ENCODE measurements at places on chromosomes 16 and 17.
A peak's percentile ranks its signal among the peaks of the same experiment; 100 is the strongest.

GRCh38 chr16:86665319-86665675 lies 86.9 kb downstream of the FOXL1 start:
- DNase-seq, result peak; percentile 44

- DNase-seq, result no peak
These were observed 76.6 kb downstream of the ZZEF1 start for GRCh38 chr17:4066210-4066609.

DNA sequence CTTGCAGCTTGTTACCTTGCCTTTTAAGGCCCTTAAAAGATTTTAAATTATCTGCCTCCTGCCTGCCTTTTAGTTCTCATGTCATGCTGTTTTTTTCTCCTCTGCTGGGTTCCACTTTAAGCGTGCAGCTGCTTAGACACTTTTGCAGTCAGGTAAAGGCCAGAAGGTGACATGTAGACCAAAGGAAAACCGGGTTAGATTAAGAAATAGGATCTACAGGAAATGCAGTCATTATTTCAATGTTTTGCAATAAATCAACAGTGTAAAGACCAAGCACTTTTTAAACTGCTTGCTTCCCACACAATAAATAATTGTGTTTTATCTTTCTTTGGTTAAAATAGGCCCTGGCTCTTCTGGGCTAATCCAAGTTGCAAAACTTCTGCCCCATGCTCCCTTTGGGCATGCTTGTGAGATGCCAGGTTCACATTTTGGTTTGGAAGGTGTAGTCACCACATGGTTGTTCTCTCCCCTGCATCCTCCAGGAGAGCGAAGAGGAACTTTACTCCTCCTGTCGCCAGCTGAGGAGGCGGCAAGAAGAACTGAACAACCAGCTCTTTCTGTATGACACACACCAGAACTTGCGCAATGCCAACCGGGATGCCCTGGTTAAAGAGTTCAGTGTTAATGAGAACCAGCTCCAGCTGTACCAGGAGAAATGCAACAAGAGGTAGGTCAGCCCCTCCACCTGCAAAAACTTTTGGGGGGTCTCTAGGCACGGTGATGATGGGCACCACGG lies 54.9 kb downstream of the SDR42E1 start:
- DNase-seq, result peak; percentile 55

DNA sequence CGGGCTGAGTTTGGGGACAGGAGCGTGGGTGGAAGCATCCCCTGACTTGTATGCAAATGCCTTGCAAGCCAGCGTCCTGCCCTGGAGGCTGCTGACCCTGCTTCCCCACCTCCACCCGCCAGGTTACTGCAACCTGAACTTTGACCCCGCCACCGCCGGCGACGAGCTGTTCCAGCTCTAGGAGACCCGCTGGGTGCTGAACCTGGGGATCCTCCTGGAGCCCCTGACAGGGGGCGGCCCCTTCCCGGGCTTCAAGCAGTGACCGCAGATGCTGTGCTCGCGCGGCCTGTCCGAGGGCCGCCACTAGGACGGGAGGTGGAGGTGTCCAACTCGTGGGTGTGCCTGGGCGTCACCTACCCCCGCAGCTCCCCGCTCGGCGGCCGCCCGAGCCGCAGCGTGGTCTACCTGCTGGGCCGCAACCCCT lies 10.7 kb upstream of the SLC16A5 start:
- no peak for DNase-seq

DNA sequence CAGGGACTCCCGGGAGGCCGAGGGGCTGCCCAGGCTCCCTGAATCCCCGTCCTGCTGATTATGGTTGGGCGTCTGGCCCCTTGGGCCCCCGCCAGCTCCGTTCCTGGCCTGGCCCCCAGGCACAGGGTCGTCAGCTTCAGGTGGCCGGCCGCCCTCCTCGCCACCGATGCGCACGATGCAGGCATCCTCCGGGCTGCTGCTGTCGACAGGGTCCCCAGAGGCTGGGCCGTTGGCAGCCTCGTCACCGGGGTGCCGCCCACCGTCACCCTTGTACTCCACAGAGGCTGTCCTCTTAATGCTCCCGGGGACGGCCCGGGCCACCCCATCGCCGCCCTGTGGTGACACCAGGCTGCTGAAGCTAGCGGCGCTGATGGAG lies 60.4 kb downstream of the PRMT7 start:
- no peak for DNase-seq

DNA sequence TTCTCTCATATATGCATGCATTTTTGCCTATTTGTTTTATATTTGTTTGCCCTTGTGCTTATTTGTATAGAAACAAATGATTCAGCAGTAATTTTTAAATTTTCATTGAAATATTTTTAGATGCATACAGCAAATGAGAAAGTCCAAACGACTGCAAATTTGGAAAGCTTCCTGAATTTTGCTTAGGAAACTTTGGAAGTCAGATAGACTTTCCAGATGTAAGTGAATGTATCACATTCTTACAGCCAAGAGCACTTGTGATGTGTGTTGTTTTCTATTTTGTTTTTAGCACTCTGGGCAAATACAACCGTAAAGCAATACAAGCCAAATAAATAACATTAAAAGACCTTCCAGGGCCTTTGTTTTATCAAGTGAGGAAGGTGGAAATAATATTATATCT lies 680.8 kb upstream of the CDH8 start:
- DNase-seq, result no peak

- peak; percentile 48 for DNase-seq
These were observed 3.3 kb downstream of the TAOK1 start for GRCh38 chr17:29393436-29393835.

DNA sequence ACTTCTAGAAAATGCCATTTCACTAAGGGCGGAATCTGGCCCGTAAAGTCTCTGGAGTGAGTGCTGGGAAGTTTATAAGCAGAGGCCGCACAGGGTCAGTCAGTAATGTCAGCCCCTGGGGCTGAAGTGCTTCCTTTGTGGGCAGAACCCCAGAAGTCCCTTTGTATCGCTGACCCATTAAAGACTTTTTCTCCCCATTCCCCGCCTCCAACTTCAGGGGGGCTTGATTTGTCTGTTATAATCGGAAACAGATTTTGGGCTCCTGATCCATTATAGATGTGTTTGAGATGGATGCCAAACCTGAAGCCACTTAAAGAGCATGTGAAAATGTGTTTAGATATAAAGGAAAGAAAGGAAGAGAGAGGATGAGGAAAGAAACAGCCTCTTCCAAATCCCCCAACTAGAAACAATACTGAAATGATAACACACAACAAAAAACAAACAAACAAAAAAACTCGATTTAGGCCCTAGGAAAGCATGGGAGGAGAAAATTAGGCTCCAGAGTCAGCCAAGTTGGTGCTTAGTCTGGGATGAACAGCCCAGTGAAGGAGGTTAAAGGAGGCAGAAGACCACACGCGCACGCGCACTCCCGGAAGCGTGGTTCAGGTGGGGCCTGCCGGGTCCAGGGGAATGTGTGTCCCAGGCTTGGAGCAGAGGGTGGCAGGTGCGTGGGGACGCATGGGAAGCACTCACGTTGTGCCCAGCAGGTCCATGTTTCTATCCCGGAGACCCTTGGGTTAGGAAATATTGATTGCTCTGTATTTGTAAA lies 27.1 kb downstream of the MSI2 start:
- no peak for DNase-seq

DNA sequence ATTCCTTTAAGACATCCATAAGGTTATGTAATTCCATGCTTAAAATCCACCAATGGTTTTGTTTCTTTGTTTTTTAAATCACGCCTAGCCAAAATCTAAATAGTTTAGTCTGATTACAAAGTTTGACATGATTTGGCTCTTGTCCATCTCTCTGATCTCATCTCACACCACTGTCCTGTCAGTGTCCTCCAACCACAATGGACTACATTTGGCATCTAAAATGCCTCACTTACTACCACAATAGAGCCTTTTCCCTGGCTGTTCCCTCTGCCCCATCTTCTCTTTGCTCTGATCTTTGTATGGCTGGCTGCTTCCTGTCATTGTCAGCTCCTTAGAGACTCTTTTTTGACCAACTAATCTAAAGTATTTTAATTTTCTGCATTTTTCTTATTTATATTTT lies 157.2 kb downstream of the MYO1D start:
- no peak for DNase-seq

DNA sequence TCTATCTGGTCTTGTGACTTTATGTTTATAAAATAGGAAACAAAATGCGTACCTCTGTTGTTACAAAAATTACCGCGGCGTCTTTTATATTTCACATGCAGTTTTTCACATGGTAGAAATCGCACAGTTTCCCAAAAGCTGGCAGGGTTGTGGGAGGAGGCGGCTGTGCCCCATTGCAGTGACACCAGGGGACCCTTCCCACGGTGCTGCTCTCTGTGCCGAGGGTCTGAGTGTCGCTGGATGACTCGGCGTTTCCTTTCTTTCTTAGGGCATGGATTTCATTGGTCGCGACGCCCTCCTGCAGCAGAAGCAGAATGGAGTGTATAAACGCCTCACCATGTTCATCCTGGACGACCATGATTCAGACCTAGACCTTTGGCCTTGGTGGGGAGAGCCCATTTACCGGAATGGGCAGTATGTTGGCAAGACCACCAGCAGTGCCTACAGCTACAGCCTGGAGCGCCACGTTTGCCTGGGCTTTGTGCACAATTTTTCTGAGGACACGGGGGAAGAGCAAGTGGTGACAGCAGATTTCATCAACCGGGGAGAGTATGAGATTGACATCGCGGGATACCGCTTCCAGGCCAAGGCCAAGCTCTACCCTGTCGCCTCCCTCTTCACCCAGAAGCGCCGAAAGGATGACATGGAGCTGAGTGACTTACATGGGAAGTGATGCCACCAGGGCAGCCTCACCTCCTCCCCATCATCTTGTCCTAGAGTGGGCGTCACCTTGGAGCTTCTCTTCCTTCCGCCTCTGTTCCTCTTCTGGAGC lies 17.2 kb upstream of the CLEC18C start:
- DNase-seq, result peak; percentile 8

GRCh38 chr16:77539421-77540034 lies 104.7 kb upstream of the ADAMTS18 start:
- no peak for DNase-seq

- DNase-seq, result no peak
These were observed 49.7 kb downstream of the ACSM1 start for GRCh38 chr16:20647736-20648135.

GRCh38 chr16:75224306-75225082 lies 5.7 kb downstream of the CTRB1 start:
- no peak for DNase-seq

DNA sequence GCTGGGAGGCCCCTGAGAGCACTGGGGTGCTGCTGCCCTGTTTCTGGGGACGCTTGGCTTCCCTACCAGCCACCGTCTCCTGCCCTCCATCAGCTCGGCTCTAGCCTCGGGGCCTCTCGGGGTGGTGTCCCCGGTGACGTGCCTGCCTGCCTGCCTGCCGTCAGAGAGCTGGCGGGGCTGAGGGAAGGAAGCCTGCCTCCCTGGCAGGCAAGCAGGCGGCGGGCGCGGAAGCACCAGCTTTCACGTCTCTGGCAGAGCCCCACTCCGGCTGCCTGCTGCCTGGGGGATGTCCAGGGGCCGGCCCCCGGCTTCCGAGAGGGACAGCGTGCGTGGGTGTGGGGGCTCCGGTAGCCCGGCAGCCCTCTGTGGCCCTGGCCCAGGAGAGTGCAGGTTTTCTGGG lies 9.3 kb downstream of the CENPX start:
- DNase-seq, result no peak

GRCh38 chr17:74528491-74529199 lies 2.6 kb downstream of the CD300LB start:
- DNase-seq, result no peak

GRCh38 chr17:69884356-69884755 lies 190.7 kb upstream of the KCNJ16 start:
- no peak for DNase-seq

DNA sequence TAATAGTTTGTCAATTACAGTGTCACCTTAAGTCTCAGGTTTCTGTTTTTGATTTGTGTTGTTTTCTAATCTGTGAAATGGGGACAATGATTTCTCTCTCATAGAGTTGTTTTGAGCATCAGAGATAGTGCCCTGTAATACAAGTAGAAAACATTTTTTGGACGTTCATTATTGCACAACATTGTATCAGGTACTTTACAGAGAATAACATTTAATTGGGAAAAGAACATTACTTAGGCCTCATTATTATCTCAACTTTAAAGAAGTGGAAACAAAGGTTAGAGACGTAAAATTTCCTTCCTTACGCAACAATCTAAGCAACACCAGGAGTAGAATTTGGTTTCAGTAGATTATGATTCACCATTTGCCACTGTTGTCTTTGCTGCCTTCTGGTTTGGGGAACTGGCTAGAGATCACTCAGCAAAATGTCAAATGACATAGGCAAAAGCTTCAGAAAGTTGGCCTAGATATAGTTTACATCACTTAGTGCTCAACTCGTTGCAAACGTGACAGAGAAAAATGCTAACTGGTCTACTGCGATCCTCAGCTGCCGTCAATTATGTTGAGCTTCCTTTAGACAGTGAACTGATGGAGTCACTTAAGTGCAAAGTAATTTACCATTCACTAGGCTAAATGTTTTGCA lies 1026.8 kb downstream of the CDH11 start:
- DNase-seq, result no peak

GRCh38 chr16:72999541-73000019 lies 48.3 kb downstream of the ZFHX3 start:
- no peak for DNase-seq

- no peak for DNase-seq
These were observed 9.4 kb upstream of the DNASE1 start for GRCh38 chr16:3645108-3645503.

- no peak for DNase-seq
These were observed 12.1 kb downstream of the NDEL1 start for GRCh38 chr17:8447799-8448198.

GRCh38 chr16:24007391-24007790 lies 171.6 kb downstream of the PRKCB start:
- no peak for DNase-seq

DNA sequence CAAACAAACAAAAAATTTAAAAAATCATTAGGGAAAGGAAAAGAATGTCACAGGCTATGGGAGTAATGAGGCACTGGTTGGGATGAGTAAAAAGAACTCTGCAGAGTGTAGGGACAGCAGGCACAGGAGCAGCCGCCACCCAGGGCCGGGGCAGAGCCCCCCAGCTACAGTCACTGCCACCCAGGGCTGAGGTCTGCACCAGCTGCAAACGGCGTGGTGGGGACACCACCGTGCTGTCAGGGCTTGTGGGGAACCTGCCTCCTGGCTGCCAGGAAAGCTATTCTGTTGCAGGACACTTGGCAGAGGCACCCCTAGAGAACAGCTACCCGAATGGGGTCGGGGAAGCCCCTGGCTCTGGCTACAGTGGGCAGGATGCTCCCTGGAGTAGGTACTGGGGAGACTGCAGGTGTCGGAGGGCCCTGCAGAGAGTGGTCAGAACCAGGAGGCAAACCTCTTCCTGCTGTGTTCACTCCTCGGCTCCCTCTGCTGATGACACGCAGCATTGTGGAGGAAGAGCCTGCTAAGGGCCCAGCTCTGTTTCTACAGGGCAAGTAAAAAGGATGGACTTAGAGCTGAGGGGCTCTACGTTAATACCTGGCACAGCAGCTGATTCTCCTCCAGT lies 32.3 kb upstream of the CAPN15 start:
- peak; percentile 55 for DNase-seq

DNA sequence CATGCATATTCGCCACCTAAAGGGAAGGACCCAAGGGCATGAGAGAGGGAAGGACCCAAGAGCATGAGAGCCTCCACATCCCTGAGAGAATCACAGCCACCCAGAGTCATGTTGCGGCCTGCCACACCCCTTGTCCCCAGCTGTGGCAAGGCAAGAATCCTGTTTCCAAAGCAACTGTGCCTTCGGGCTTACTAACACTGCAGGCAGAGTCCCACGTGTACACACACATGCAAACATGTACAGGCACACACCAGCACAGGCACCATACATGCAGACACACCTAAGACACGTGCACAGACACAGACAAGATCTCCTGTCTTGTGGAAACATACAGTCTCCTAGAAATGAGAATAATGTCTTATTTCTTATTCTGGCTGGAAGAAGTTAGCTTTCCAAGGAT lies 92.4 kb upstream of the CDYL2 start:
- no peak for DNase-seq

GRCh38 chr16:77782694-77783093 lies 5.7 kb upstream of the VAT1L start:
- DNase-seq, result no peak

All from GM03348 (cell line).